Activated CD4-positive, alpha-beta T cell treated with anti-CD3 and anti-CD28 coated beads, Interleukin-2, amount 10 ng/mL, durations not matched to agents 7 days and 5 days (primary cell): ENCODE measurements at places on chromosomes 6 and 20. TPM values are rescaled to one million over a fixed set of nuclear protein-coding genes. Genes with fewer than 3 reads are reported as not detected.
A peak's percentile ranks its signal among the peaks of the same experiment; 100 is the strongest.

DNA sequence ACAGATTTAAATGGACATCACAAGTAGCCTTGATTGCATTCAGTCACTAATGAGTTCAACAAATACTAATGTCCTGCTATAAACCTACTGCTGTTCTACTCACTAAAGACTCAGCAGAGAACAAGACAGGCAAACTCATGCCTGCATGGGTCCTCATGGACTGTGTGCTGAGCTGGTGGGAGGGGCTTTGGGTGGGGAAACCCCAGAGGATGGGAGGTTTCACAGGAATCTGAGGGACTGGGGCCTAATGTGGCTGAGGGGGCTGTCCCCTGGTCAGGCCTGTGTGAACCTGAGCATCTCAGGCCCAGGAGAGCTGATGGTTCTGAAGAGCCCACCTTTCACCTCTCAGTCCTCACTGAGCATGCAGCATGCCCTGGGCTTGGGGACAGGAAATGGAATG is 1.4 kb downstream of the CST8 start:
- H3K27ac ChIP-seq: no peak overlapping the region
- no peaks in the 10 kb centered on the region for H3K36me3 ChIP-seq
- no peak for DNase-seq
- H3K4me1 ChIP-seq: no peaks in the 10 kb centered on the region
- H3K4me3 ChIP-seq: no peak overlapping the region
- peaks cover 3% of the 10 kb centered on the region for H3K27me3 ChIP-seq

GRCh38 chr20:30593572-30593971 is 663.9 kb upstream of the DEFB115 start:
- DNase-seq: no peak
- no peaks in the 10 kb centered on the region for H3K36me3 ChIP-seq
- H3K4me1 ChIP-seq: no peaks in the 10 kb centered on the region
- no peak overlapping the region for H3K27ac ChIP-seq
- H3K27me3 ChIP-seq: no peaks in the 10 kb centered on the region

- no peak overlapping the region for H3K4me3 ChIP-seq
- H3K27ac ChIP-seq: no peak overlapping the region
- DNase-seq: no peak
- peaks cover 5% of the 10 kb centered on the region for H3K4me1 ChIP-seq
- peaks cover 56% of the 10 kb centered on the region for H3K27me3 ChIP-seq
- peaks cover 3% of the 10 kb centered on the region for H3K36me3 ChIP-seq
Measured at GRCh38 chr6:166351715-166352285, 9.5 kb upstream of the SFT2D1 start.

DNA sequence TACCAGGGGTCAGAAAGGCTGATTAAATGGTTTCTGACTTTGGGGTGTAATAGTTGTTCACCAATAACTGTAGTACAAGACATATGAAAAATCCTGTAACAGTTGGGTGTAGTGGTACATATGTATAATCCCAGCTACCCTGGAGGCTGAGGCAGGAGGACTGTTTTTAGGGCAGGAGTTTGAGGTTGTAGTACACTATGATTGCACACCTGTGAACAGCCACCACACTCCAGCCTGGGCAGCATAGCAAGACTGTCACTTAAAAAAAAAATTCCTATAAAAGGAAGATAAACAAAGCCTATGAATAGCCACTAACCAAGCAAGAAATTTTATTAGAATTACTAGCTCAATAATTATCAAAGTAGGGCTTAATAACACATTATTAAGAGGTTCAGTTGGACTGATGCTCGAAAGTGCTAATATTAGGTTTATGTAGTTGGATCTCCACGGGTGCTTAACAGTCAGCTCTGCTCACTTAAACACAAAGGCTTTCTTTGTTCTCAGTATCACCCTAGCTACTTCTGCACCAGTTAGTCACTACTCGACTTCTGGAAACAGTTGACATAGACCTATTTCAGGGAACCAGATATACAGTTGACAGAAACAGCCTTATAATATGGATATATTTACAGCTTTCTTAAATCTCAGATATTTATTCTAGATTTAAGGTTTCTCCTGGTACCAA is 113.0 kb downstream of the MTFR2 start:
- H3K4me1 ChIP-seq: no peaks in the 10 kb centered on the region
- H3K36me3 ChIP-seq: no peaks in the 10 kb centered on the region
- H3K27ac ChIP-seq: no peak overlapping the region
- no peaks in the 10 kb centered on the region for H3K27me3 ChIP-seq

GRCh38 chr20:23200413-23200812 is 114.3 kb upstream of the CD93 start:
- no peak overlapping the region for H3K4me3 ChIP-seq
- no peaks in the 10 kb centered on the region for H3K4me1 ChIP-seq
- DNase-seq: no peak
- H3K27ac ChIP-seq: no peak overlapping the region

DNA sequence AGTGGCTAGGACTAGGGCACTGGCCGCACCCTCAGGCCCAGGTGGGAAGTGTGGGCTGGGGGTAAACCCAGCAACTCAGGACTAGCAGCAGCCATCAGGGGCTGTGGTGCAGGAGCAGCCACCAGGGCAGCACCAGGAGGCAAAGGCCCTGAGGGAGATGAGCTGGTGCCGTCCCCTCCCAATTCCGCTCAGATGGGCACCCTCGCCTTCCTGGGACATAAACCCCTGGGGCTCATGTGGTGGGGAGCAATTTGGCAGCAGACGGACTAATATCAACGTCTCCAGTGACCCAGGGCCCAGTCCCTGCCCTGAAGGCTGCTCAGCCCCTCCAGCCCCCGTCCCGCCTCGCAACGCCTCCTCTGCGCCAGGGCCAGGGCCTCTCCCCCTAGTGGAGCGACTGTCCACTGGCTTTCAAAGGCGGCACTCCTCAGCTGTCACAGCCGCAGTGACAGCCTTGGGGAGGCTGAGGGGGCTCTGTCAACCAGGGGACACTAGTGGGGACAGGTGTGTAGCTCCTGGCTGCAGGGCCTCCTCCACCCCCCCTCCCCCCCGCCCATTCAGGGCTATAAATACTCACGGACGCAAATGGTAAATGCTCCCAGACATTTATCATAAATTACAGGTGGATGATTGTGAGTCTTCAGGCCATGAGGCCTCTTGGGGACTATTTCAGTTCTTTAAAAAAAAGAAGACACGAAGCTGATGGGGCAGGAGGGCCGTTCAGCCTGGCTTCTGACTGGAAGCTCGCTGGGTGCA is 349.9 kb downstream of the ZFAND3 start:
- H3K27ac ChIP-seq: peak overlapping the region; percentile 13
- H3K4me3 ChIP-seq: no peak overlapping the region
- no peaks in the 10 kb centered on the region for H3K36me3 ChIP-seq
- DNase-seq: no peak
- no peaks in the 10 kb centered on the region for H3K4me1 ChIP-seq

DNA sequence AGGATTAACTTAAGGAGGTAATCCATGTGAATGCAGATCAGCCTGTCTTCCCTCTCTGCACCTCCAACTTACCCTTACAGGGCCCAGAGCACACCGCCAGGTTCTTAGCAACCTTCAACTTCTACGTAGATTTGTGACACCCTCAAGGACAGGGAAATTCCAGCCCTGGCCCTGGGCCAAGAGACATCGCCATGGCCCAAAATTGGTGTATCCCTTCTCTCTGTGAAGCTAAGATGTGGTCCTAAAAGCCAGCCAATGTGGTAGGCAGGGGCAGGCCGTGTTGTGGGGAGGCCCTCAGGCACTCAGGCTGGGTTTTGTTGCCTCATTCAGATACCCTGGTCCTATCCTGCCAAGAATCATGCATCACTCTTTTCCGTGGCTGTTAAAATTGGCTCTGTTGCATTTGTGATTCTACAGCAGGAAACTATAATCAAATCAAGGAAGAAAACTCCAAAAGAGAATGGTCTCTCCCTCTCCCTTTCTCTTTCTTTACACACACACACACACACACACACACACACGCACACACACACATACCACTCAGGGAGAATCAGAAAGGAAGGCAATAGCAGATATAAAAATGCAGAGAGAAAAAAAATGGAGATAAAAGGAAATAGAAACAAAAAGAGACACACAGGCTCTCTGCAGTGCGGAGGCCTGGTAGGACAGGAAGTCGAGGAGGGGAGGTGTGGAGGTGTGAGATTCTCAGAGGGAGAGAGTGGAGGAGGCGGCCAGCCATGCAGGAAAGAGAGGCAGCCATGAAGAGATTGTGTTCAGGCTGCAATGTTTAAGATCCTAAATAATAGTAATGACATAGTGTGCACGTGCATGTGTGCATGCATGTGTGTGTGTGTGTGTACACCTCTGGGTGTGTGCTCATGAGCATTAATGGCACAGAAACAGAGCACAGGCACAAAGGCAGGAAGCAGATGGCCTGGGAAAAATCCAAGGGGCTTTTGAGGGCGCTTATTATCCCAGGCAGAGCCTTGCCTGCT is 201.8 kb upstream of the LRFN2 start:
- peaks cover 33% of the 10 kb centered on the region for H3K4me1 ChIP-seq
- peak overlapping the region; percentile 94 for H3K27ac ChIP-seq
- H3K27me3 ChIP-seq: peaks cover 2% of the 10 kb centered on the region
- DNase-seq: peak; percentile 66
- H3K36me3 ChIP-seq: peaks cover 3% of the 10 kb centered on the region

DNA sequence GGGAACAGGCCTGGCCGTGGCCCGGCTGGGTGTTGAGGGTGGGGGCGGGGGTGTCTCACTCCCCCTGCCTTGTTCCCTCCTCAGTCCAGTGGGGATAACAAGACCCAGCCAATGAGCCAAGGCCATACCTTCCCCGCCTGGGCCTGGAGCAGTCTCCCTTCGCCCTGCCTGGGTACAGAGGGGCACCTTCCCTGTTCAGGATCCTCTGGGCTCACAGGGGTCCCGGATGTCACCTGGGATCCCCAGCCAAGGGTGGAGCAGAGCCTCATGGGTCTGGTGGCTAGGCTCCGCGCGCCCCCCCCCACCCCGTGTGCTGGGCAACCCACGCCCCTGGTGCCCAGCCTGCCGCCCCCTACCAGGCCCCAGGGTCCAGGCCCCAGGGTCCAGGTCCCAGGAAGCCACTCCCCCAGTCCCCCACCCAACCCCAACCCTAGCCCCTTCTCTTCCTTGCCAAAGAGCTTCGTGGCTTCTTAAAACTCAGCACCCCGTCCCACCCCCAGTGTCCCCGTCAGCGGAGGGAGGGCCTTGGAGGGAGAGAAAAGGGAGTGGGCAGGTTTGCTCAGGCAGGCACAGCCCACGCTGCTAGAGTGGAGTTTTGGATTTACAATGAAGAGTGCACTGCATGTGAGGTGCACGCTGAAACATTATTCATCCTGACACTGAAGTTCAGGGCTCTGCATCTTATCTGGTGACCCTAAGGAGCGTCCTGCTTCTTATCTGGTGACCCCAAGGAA is 11.8 kb downstream of the HRH3 start:
- peaks cover 1% of the 10 kb centered on the region for H3K4me1 ChIP-seq
- DNase-seq: no peak
- H3K27me3 ChIP-seq: no peaks in the 10 kb centered on the region
- no peak overlapping the region for H3K27ac ChIP-seq

DNA sequence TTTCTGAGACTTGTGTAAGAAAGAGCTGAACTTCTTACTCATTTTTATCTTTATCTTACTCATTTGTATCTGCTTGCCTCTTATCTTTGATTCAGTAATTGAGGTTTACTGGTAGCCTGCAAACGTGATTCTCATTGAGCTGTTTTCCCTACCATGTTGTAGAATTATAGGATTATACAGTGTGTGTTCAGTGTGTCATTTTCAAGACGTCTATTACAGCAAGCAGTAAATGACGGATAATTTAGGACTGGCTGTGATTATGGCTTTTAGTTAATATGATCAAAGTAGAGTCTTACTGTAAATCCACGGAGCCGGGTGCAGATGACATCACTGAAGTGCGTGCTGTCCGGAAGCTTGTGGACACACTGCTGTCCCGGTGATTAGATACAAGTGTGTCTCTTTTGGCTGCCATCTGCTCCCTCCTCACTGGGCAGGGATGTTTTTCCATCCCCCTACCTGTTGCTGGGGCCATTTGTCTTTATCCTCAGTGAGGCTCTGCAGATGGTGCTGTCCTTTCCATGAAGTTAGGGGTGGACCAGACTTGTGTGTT is 6.0 kb downstream of the NELFCD start:
- no peak overlapping the region for H3K4me3 ChIP-seq
- no peak overlapping the region for H3K27ac ChIP-seq
- H3K36me3 ChIP-seq: peaks cover 66% of the 10 kb centered on the region
- DNase-seq: no peak

DNA sequence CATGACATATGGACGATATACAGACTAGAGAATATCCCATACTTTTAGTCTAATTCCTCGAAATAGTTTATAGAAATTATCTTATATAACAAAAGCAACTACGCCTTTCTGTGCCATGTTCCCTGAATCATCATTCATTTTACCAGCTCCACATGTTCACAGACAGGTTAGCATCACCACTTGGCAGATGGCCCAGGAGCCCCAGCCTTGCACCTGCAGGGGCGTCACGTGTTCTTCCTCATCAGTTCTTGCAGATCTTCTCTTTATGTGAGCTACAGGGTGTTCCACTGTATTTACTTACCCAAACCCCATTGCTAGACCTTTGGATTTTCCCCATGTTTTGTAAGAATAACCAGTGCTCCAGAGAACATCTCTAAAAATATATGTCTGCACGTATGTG is 12.6 kb upstream of the BNIP5 start:
- no peak for DNase-seq
- peaks cover 13% of the 10 kb centered on the region for H3K27me3 ChIP-seq
- no peak overlapping the region for H3K27ac ChIP-seq
- no peaks in the 10 kb centered on the region for H3K36me3 ChIP-seq
- H3K4me1 ChIP-seq: no peaks in the 10 kb centered on the region

DNA sequence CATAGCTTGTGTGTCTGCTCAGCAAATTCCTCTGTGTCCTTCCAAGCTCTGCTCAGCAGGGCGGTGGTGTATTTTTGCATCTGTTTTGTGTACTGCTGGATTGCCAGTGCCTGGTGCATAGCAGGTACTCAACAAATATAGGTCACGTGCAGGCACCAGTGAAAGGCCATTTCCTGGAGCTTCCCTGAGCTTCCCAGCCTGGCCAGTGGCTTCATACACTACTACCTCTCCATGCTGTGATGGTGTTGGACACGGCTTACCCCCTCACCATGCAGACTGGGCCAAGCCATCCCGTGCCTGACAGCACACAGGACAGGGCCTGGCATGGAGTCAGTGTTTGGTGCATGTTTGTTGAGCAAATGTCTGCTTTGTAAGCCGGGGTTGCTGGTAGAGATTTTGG is 7.7 kb upstream of the PHACTR3 start:
- H3K4me3 ChIP-seq: no peak overlapping the region
- peaks cover 2% of the 10 kb centered on the region for H3K4me1 ChIP-seq
- H3K36me3 ChIP-seq: no peaks in the 10 kb centered on the region
- H3K27ac ChIP-seq: no peak overlapping the region
- DNase-seq: no peak

DNA sequence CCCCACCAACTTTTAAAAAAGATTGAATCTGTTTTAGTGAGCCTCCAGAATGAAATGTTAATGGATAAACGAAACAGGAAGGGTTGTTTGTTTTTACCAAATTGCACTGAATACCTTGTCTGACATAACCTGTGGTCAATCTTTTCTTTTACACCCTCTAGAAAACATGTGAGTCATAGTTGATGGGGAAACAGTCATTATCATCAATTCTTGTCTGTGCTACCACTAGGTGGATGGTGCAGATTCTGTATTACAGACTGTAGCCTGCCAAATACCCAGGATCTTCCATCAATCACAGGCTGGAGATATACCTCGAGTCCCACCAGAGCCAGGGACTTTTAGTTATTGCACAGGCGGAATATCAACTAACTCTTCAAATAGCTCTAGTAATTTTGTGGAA is 29.5 kb upstream of the PKIB start:
- H3K4me3 ChIP-seq: no peak overlapping the region
- H3K27me3 ChIP-seq: no peaks in the 10 kb centered on the region
- no peaks in the 10 kb centered on the region for H3K36me3 ChIP-seq
- no peaks in the 10 kb centered on the region for H3K4me1 ChIP-seq
- no peak for DNase-seq

FAM83B gene
- not detected for total RNA-seq

NKX2-4 gene
- total RNA-seq: not detected

RBM24 gene
- not detected for total RNA-seq

VGLL2 gene
- total RNA-seq: not detected

LY6G5B gene
- total RNA-seq: 26.0 TPM

SYCP2L gene
- 0.25 TPM for total RNA-seq
